ENCODE measurements at places on chromosomes 11 and 22.

DNA sequence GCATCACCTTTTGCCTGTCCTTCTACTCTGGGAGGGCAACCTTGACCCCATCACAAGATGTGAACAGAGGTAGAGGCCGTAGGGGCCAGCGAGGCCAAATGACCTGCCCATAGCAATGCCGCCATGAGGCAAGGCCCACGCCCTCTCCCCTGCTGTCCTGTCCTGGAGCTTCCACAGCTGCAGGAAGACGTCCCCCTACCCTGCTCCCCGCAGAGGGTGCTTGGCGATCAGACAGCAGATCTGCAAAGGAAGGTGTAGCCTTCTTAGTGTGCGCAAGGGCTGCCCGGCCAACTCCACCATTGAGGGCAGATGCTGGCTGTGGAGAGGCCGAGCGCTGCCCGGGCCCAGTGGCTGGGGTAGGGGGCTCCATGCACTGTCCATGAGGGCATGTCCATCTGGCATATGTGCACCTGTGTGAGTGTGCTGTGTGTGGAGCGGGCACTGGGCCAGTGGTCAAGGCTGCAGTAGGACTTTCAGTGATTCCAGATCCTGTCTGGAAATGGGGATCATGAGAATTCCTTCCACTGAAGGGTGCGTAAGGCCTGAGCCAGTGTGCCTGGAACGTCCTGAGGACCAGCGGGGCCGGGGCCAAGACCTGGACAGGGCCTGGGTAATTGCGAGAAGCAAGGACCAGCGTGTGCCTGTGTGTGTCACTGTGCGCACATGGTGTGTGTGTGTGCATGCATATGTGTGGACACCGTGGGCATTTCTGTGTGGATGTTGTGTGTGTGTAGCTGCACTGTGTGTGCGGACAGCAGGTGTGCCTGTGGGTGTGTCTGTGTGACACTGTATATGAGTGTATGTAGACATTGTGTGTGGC lies 11.0 kb downstream of the TRPM5 start:
- DNase-seq, result no peak

GRCh38 chr11:65165410-65166317 lies 4.4 kb upstream of the SPDYC start:
- no peak for DNase-seq

DNA sequence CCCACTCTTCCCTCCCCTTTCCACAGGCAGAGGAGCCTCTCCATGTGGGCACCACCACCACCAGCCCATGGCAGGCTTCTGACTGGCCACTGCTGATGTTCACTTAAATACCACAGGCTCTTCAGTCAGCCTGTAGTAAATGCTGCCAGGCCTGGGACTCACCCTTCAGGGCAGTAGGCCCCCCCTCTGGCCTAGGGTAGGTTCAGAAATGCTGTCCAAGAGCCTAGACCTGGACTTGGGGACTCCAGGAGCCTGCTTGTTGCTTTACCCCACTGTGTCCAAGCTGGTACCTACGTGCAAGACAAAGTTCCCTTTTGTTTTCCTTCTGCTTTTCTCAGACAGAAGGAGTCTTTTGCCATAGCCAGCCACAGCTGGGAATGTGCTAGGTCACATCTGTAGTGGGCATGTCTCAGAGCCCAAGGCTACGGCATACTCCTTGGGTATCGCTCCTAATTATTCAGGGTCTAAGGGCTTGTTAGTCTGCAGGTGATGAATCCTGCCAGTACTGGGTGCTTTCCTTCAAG lies 38.6 kb downstream of the TMEM135 start:
- DNase-seq, result no peak

DNA sequence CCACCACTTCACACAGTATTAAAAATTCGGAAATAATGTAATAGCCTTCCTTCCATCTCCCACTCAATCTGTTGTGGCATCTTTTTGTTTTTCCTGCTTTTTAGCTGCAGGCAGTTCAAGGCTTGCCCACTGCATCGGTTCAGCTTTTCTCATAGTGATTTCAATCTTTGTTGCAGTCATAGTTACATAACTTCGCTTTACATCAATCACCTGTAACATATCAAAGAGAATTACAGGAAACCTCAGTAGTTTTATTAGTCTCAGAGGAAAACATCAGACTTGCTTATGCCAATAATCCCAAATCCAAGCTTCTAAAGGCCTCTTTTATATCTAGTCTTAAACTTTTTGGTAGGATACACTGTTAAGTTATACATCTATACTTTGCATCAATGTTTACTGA lies 20.5 kb downstream of the CHORDC1 start:
- no peak for DNase-seq

DNA sequence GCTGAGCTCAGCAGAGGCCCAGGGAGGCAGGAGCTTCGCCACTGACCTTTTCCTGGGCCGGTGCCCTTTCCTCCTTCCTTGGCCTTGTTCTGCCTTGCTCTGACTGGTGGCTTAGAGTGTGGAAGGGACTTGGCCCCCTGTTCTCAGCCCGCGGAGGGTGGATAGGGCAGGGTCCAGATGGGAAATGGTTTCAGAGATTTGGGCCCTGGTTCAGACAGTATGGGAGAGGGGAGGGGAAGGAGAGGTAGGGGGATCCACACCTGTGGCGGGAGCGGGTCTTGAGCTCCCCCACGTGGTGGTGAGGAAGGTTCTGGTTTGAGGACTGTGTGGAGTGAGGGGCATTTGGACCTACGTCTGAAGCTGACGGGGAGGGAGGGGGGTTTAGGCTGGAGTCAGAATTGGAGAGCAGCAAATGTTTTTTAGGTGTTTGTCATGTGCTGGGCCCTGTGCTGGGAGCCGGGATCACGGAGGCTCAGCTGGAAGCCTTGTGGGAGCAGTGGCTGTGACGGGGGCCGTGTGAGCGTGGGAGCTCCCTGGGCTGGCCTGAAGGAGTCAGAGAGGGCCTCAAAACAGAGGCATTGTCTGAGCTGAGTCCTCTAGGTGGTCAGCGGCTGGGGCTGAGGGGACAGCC lies 27.2 kb downstream of the SHANK3 start:
- DNase-seq, result no peak

DNA sequence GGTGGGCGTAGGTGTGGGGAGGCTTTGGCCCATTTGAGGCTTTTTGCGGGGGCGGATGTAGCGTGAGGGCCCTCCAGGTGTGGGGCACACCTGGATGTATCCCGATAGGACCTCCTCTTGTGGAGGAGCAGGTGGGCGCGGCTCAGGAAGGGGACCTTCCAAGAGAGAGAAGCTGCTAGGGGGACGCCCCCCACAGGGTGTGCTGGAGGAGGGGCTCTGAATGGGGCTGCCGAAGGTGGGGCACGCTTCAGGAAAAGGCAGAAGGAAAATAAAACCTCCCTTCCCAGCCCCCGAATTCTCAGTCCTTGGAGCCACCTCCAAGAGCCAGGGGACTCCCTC lies 621 bp downstream of the SGSM1 start:
- DNase-seq, result no peak

DNA sequence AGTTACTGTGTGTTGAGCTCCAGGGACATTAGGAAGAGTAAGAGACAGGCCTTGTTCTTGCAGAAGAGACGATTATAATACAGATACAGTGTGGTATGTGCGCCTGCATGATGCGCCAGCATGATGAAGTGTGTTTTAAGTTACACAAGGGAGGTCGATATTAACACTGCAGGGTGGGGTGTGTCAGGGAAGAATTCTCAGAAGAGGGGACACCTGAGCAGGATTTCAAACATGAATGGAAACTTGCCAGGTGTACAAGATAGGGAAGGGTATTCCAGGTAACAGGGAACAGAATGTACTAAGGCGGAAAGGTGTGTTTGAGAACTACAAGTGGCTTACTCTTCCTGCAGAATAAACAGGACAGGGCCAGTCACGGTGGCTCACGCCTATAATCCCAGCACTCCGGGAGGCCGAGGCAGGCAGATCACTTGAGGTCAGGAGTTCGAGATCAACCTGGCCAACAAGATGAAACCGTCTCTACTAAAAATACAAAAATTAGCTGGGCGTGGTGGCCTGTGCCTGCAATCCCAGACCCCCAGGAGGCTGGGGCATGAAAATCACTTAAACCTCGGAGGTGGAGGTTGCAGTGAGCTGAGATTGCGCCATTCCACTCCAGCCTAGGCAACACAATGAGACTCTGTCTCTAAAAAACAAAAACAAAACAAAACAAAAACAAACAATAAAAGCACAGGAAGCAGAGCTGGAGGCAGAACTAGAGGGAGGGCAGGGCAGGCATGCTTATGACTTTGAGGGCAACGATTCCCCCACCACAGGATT lies 59.0 kb downstream of the SYN3 start:
- no peak for DNase-seq

GRCh38 chr11:114099392-114100178 lies 40.1 kb downstream of the ZBTB16 start:
- no peak for DNase-seq

- no peak for DNase-seq
Measured at GRCh38 chr11:3058753-3059664, 1.8 kb upstream of the CARS1 start.

DNA sequence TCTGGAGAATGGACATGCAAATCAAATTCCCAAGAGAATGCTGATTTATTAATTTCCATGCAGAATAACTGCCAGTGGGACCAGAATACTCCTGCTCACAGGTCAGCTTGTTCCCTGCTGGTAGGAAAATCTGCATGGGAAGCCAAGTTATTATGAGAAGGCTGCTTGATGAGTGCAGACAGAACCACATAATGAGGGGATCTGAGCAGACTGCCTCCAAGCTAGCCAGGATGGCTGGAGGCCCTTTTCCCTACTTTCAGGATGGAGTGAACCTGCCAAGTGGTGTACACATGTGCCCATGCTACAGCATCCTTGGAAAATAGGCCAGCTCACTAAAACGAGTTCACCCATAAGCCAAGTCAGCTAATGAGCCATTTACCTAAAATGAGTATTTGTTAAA lies 55.2 kb upstream of the ZBED5 start:
- no peak for DNase-seq

- no peak for DNase-seq
Measured at GRCh38 chr11:86919557-86920210, 35.5 kb downstream of the FZD4 start.

DNA sequence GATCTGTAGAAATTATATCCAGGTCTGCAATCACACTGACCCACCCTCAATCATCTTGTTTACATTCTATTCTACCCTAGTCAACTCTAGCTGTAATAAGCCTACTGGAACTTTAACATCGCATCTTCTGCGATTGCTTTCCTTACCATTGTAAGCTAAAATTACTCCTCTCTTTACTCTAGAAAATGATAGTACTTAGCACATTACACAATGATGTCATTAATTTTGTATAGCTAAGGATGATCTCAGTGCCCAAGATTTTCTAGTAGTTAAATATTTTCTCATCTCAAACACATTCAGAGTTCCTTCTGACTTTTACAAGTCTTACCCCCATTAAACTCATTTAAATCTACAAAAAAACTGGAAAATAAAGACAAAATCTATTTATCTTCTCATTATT lies 39.6 kb upstream of the CTSC start:
- DNase-seq, result no peak

GRCh38 chr11:108170184-108170583 lies 48.8 kb downstream of the ACAT1 start:
- DNase-seq, result no peak

GRCh38 chr22:35838855-35839576 lies 121.3 kb downstream of the APOL5 start:
- DNase-seq, result no peak

- no peak for DNase-seq
Measured at GRCh38 chr22:48576333-48577013, 1251.2 kb downstream of the BRD1 start.

- no peak for DNase-seq
Measured at GRCh38 chr11:106888386-106888785, 129.9 kb downstream of the GUCY1A2 start.

DNA sequence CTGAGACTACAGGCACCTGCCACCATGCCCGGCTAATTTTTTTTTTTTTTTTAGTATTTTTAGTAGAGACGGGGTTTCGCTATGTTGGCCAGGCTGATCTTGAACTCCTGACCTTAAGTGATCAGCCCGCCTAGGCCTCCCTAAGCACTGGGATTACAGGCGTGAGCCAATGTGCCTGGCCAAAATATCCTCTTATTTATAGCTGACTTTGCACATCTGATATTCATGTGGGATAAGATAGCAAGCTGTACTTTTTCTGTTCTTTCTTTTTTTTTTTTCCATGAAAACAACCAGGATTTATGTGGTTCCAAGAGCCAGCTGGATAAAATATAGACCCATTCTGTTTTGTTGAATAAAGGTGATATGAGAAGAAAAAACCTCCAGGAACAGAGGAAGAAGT lies 12.1 kb upstream of the XBP1 start:
- no peak for DNase-seq

GRCh38 chr11:10502065-10502680 lies 38.8 kb downstream of the RNF141 start:
- no peak for DNase-seq

GRCh38 chr22:30036656-30037055 lies 43.6 kb upstream of the HORMAD2 start:
- DNase-seq, result no peak

DNA sequence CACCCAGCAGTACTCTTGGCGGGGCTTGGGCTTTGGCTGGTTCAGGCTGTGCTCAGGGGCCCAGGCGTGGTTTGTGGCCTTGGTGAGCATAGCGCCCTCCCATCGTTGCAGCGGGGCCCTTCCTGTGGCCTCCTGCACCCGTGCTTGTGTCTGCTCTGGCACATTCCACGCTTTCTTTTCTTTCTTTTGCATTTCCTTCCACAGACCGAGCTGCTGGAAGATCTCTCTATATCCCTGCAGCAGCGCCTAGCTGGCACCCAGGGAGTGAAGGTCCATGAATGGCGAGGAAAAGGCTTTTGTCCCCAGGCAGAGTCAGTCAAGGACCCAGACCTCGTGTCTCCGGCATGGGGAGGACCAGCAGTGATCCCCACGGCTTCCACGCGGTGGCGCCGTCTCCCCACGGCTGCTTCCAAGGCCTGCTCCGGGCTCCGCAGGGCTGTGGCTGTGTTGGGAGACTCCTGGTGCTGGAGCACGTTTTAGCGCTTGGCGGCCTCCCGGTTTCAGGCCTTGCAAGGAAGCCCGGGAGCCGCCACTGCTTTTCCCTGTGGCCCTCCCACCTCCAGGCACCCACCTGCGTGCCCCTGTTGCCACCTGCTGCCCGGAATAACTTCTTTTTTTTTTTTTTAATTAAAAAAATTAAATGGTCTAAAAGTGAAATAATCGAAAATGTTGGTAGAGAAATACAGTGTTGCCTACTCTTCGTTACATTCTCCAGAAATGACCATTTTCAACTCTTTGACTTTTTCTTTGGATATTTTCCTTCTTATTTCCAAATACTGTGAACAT lies 28.5 kb downstream of the GLB1L2 start:
- DNase-seq, result no peak

DNA sequence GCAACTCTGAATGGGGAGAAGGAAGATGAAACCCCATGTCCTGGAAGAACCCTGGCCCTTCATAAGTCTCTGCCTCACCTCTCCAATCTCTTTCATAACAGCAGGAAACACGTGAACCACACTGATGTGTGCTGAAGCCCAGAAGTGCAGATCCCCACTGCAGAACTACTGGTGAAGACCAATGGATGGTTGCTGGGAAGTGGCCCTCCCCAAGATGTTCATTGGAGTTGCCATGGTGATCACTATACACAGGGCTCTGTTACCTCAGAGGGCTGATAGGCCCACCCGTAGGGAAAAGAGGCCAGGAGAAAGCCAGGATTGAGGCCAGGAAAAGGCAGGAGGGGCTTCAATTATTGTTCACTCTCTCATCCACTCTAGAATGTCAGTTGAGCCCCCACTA lies 11.6 kb downstream of the TST start:
- DNase-seq, result no peak

GRCh38 chr11:70595452-70595851 lies 197.1 kb downstream of the CTTN start:
- DNase-seq, result no peak
